ENCODE measurements at places on chromosomes 1 and 21.

DNA sequence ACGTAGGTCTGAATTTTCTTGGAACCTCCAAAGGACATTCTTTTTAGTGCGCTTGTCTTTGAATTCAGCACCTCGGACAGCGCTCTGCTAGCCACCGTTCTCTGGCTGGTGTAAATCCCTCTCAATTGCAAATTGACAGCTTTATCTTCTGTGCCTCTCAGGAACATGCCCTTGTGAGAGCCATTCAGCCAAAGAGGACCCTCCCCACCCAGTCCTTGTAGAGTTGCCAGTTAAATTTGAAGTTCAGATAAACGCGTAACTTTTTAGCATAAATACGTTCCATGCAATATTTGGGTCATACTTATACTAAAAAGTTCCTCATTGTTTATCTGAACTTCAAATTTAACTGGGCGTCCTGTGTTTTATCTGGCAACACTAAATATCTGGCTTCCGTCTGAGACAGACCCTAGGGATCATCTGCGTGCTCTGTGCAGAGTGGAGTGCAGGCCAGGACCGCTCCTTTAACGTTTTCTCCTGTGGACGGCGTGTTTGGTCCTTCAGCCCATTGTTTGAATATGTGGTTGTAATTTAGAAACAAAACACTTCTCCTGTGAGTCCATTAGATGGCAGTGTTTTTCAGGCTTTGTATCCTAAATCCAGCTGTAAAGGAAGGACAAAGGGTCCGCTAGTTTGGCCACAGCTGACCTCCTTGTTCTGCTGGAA, 7.0 kb downstream of the KCNAB2 start:
- peak; percentile 45 for DNase-seq

DNA sequence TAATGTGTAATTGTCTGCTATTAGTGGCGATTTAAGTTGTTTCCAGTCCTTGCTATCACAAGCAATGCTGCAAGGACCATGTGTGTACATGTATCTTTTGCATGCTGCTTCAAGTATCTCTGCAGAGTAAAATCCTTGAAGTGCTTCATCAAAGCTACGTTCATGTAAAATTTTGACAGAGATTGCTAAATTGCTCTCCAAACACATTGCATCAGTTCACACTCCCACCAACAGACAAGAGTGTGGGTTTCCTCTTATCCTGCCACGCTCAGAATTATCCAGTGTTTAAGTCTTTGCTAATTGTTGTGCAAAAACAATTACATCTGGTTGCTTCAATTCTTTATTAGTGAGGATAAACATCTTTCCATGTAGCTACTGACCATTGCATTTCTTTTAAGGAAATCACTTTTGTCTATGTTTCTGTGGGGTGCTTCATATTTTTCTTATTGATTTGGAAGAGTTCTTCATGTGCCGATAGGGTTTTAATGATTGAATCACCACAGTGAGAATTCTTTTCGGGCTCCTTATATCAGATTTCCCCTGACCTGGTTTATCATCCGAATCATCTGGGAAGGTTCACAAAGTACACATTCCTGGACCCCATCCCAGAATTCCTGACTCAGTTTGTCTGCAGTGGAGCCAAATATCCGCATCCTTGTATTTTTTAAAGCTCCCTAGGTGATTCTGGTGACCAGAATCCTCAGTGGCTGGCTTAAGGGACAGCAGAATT, 56.3 kb upstream of the GALNT2 start:
- DNase-seq, result no peak

- no peak for DNase-seq
Observed at GRCh38 chr1:68046885-68047658, 3.4 kb downstream of the DIRAS3 start.

DNA sequence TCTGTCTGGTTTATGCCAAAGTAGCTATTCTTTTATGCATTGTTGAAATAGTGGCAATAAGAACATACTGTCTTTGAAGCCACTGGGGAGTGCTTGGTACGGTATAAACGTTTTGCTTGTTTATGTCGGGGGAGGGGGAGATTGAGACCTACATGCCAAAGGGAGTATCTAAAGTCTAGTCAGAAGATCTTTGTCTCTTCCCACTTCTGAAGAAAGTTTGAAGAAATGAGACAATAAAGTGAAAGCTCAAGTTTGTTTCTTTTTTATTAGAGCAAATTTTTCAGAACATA, 6.8 kb downstream of the AKIRIN1 start:
- no peak for DNase-seq

GRCh38 chr21:43194303-43195120, 25.7 kb downstream of the CRYAA start:
- no peak for DNase-seq

- DNase-seq, result no peak
Observed at GRCh38 chr1:63142001-63142400, 180.4 kb upstream of the FOXD3 start.

GRCh38 chr21:41673596-41674335, 93.1 kb downstream of the RIPK4 start:
- no peak for DNase-seq
